ENCODE measurements at places on chromosomes 3 and 15.

GRCh38 chr3:15110206-15110605, 11.3 kb upstream of the RBSN start:
- no peak for DNase-seq

- no peak for DNase-seq
Measured at GRCh38 chr15:93135997-93136397, 47.0 kb upstream of the RGMA start.

DNA sequence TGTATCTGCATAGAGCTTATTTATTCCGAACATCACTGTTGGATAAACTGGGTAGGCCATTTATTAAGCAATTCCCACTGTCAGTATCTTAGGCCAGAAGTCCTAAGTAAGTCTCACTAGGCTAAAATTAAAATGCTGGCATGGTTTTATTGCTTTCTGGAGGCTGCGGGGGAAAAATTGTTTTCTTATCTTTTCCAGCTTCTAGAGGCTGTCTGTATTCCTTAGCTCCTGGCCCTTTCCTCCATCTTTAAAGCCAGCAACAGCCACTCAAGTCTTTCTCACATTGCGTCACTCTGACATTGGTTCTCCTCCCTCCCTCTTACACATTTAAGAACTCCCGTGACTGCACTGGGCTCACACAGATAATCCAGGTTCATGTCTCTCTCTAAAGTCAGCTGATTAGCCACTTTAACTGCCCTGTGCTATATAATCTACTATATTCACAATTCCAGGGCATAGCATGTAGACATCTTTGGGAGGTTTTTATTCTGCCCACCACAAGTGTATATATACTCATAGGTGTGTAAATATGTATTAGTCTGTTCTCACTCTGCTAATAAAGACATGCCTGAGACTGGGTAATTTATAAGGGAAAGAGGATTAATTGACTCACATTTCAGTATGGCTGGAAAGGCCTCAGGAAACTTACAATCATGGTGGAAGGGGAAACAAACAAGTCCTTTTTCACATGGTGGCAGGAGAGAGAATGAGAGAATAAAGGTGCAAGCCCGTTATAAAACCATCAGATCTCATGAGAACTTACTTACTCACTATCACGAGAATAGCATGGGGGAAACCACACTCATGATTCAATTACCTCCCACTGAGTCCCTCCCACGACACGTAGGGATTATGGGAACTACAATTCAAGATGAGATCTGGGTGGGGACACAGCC, 113.5 kb upstream of the SLC7A14 start:
- no peak for DNase-seq

DNA sequence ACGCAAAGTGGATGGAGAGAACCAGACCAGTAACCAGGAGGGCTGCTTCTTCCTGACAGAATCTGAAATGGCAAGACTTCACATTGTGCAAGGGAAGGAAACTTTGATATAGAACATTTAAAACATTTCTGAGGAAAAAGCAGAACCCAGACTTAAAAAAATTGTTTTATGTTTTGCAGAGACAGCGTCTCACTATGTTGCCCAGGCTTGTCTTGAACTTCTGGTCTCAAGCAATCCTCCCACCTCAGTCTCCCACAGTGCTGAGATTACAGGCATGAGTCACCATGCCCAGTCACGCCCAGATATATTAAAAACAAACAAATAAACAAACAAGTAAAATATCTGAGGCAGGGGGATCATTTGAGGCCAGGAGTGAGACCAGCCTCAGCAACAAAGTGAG, 46.2 kb downstream of the CRTAP start:
- no peak for DNase-seq

DNA sequence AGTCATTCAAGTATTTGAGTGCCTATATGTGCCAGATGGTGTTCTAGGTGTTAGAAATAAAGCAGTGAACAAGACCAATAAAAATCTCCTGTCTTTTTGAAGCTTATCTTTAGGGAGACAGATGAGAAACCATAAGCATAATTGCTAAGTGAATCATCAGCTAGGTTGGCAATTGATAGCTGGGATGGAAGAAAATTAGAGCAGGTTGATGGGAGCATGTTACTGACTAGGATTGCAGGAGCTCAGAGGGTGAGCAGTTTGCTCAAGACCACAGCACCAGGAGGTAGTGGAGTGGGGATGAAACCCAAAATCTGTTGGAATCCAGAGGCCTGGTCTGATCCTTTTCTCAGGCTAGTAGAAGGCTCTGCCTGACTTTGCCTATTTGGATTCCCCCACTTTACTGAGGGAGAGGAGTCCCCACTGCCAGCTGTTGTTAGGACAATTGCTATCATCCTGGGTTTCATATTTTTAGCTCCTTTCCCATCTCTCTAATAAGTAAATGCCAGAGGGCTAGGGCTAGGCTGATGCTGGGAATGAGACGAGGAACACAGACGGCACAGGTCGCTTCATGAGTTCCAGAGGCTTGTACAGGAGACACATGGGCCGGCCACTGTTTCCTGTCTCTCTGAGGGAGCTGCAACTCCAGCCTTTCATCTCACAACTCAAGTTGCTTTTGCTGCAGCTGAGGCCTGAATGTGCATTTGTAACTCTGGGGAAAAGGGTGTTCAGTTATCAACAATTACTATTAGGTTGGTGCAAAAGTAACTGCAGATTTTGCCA, 102.9 kb downstream of the CACNA1D start:
- no peak for DNase-seq

DNA sequence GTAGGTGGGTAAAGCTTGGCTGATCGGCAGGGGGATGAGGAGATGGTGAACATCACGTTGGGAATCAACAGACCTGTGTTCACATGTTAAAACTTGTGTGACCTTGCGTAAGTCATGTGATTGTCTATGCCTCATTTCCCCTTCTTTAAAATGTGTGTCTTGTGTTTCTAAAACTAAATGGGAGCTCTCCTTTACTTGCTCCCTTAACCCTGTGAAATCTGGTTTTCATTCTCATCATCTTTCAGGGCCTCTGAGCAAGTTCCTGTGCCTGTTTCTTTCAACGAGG, 29.7 kb upstream of the IREB2 start:
- DNase-seq, result no peak

DNA sequence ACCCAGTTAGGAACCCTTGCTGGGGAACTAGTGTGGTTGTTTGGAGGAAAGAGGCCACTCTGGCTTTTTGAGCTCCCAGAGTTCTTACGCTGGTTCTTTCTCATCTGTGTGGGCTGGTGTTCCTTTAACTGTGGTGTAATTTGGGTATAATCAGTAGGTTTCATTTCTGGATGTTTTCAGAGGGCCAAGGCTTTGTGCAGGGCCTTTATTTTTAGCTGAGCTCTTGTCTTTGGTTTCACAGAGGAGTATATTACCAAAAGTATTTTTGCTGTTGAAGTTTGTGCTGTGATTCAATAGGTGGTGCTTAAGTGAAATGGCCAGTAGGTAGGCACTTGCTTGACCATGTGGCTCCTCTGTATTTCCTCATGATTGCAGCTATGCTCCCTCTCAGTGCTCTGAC, 357.9 kb downstream of the KCNH8 start:
- DNase-seq, result no peak

- DNase-seq, result peak; percentile 63
Measured at GRCh38 chr3:25648107-25648535, 16.6 kb downstream of the TOP2B start.

DNA sequence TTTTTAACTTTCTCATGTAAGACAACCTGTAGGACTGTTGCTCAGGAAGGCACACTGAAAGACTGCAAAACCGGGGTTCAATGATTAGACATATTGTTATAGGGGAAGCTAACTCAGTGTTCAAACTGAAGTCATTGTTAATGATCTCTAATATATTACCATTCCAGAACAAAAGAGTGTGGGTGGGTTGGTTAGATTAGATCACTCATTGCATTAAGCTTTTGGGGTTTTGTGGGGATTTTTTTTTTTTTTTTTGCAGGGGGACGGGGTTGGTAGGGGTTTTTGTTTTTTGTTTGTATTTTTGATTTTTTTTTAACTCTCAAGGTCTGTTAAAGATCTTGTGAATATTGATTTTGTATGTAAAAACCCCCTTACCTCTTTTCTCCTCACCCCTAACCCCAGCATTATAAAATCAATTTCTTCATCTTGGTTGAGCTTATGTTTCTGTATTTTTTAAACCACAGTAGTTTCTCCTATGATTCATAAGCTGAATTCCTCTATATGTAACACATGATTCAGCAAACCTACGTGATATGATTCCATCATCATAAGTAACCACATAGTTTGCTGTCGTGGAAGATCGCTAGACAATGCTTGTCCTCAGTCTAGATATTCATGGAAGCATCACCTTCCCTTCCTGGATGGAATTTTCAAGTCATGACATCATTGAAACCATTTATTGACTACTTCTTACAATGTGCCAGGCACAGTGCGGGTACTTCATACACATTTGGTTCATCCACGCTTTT, 544.1 kb upstream of the MDFIC2 start:
- DNase-seq, result no peak

GRCh38 chr15:89472785-89473256, 23.6 kb downstream of the RHCG start:
- peak; percentile 14 for DNase-seq

- DNase-seq, result no peak
Measured at GRCh38 chr3:139715743-139716360, 38.1 kb upstream of the NMNAT3 start.

DNA sequence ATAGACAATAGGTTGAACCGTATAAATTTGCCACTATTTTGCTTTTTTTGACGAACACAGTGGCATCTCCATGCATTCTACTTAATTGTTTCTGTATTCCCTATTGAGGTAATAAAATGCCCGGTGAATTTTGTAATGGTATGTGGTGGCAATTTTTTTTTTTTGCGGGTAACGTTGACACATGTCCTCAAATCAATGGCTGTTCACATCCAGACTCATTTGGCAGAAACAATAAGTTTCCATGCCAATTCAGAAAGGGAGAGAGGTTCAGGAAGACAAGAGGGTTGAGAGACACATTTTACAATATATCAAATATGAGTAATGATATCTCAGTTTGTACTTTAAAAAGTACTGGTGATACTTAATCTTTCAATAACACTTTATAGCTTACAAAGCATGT, 463.9 kb downstream of the WDR72 start:
- DNase-seq, result no peak

- no peak for DNase-seq
Measured at GRCh38 chr15:31017311-31017710, 25.9 kb upstream of the MTMR10 start.

GRCh38 chr15:91223863-91224262, 123.8 kb downstream of the SV2B start:
- no peak for DNase-seq

DNA sequence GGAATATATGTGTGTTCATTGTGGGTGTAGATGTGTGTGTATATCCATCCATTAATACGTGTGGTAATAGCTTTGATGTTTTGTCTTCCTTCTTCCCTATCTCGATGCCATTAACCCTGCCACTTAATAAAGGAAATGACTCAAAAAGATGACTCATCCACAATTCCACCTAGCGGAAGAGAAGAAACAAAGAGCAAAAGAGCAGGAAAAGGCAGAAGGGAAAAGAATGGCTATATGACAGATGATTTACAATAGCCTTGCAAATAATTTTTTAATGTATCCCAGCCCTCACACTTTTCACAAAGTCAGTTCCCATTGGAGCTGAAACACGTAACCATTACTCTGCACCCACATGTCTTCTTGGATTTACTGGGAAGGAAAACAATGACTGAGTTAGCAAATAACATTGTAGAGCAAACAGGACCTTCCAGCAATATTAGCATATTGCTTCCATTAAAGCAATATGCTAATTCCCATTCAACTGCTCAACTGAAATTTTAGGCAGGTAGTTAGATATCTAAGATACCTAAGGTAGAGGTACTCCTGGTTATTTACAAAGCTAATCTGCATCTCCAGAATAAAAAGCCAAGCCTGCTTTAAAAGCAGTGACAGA, 197.2 kb downstream of the KCNAB1 start:
- no peak for DNase-seq

DNA sequence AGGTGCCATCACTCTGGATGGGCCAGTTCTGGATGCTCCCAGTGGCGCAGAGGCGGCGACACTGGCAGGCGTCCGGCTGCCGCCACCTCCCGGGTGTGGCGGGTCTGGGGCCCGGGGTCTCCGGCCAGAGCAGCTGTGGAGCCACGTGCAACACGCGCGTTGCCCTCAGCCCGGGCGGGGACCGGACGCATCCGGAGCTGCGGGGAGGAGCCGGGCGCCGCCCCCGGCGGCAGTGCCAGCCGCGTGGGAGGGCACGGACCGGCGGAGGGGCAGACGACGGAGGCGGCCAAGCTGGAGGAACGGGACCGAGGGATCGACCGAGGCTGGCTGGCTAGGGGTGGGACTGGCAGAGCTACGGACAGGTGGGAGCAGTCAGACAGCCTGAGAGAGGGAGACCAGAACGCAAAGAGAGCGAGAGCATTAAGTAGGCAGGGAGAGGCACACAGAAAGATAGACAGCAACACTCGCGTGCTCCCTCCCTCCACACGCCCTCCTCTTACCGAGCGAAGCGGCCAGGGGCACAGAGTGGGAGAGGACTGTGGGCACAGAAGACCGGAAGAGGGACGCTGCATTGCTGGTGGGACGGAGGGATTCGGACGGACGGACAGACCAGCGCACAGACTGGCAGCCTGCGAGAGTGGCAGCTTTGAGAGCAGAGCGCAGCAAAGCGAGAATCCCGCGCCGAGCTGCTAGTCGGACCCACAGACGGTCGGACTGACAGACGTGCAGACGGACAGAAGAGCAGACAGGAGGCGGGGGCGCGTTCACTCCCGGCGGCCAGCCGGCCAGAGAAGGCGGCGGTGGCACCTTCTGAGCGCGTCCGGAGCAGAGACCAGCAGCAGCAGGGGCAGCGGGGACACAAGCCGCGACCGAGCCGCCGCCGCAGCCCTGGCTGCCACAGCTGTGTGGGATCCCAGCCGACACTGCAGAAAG, at the start of gene ARPP21:
Gene ARPP21 (plus strand): TSS at position 272 of the 933 bp plus-strand sequence. CDS start 42,227 bp downstream, outside the sequence.
- DNase-seq, result no peak

DNA sequence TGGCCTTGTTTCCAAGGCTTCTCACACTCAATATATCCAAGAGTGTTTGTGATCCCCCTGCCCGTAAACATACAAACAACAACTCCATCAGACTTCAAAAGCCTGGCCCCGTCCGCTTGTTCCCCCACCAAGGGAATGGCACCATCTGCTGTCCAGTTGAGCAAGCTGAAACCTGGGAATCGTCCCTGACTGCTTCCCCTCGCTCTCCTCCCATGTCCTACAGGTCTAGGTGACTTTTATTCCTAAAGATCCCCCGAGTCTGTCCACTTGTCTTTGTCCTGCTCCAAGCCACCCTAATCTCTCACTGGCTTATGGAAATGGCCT, 27.9 kb upstream of the FAM174B start:
- DNase-seq, result no peak
